ENCODE measurements at places on chromosomes 3 and 15. TPM values are rescaled to one million over a fixed set of nuclear protein-coding genes. Genes with fewer than 3 reads are reported as not detected.

GRCh38 chr3:137121704-137122314, 164.0 kb downstream of the IL20RB start:
- H3K27me3 ChIP-seq = peaks cover 20% of the 10 kb centered on the region
- H3K4me3 ChIP-seq = no peak overlapping the region
- H3K36me3 ChIP-seq = no peaks in the 10 kb centered on the region
- no peak overlapping the region for H3K27ac ChIP-seq
- no peaks in the 10 kb centered on the region for H3K4me1 ChIP-seq

- ATAC-seq = peak; percentile 74
- peaks cover 26% of the 10 kb centered on the region for H3K27me3 ChIP-seq
- H3K27ac ChIP-seq = no peak within 1 kb of the TSS
- H3K4me3 ChIP-seq = peak within 1 kb of the TSS; percentile 61
Observed at GRCh38 chr15:55588070-55588814, at the start of gene PYGO1. TSS of gene PYGO1 (minus strand) at chr15:55588345. CDS start at chr15:55587883, 462 bp downstream.

- no peak for ATAC-seq
- no peak overlapping the region for H3K27ac ChIP-seq
- H3K27me3 ChIP-seq = peaks cover 12% of the 10 kb centered on the region
- H3K4me3 ChIP-seq = no peak overlapping the region
- H3K36me3 ChIP-seq = no peaks in the 10 kb centered on the region
Observed at GRCh38 chr3:107368654-107369398, 8.4 kb upstream of the CCDC54 start.

GRCh38 chr3:184642631-184643285, 69.1 kb downstream of the MAGEF1 start:
- no peaks in the 10 kb centered on the region for H3K4me1 ChIP-seq
- H3K27me3 ChIP-seq = no peaks in the 10 kb centered on the region
- ATAC-seq = no peak
- H3K4me3 ChIP-seq = no peak overlapping the region

DNA sequence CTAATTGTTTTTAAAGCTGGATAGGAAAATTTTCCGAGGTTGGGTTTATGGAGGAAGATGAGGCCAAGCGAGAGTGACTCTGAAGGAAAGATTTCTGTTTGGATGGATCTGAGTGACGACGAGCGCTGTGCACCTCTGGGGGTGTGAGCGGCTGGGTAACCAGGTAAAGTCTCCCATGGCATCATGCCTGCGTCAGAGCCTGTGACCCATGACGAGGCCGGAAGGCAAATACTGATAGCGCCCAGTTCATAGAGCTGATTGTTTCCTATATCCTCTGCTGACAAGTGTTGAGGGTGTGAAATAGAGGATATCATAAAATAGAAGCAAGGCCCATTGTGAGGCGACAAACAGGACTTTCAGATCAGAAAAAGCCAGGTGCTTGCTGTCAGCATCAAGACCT, 33.7 kb upstream of the MAGEF1 start:
- ATAC-seq = no peak
- H3K27me3 ChIP-seq = peaks cover 7% of the 10 kb centered on the region
- no peak overlapping the region for H3K27ac ChIP-seq
- H3K4me1 ChIP-seq = no peaks in the 10 kb centered on the region

DNA sequence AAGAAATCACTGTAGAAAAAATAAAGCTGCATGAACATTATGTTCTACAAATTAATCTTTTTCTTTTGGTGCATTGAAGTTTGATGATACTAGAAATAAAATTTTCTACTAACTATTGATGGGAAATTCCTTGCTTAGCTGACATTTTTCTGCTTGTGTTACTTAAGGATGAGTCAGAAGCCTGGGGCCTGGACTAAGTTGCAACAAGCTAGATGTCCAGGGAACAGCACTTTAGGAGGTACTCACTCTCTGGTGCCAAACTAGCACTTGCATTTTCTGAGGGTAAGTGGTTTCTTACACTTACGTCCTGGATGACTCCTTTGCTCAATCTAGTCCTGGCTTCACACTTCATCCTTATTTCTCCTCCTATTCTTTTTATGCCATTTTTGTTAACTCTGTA, 945.1 kb downstream of the IGSF11 start:
- no peak for ATAC-seq
- H3K36me3 ChIP-seq = no peaks in the 10 kb centered on the region
- H3K27ac ChIP-seq = no peak overlapping the region

- H3K4me1 ChIP-seq = no peaks in the 10 kb centered on the region
- ATAC-seq = no peak
- no peaks in the 10 kb centered on the region for H3K27me3 ChIP-seq
Observed at GRCh38 chr3:176328198-176328597, 869.1 kb downstream of the TBL1XR1 start.

DNA sequence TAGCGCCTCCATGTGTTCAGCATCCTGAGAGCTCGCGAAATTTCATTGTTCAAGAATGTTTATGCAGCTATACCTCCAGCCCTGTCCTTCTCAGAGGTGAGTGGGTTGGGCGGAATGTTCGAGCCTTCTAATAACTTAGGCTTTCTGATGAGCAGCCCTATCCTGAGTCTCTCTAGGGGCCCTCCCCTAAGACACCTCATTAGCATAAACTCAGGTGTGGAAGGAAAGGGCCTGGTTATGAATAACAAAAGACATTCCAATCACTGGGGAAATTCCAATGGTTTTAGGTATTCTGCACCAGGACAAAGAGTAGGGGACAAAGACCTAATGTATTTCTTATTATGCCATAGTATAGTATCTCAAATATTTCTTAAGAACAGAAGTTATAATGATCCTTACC, 138.1 kb upstream of the PDZRN3 start:
- H3K27ac ChIP-seq = no peak overlapping the region
- H3K4me3 ChIP-seq = no peak overlapping the region
- no peaks in the 10 kb centered on the region for H3K36me3 ChIP-seq
- H3K4me1 ChIP-seq = no peaks in the 10 kb centered on the region
- ATAC-seq = no peak

DNA sequence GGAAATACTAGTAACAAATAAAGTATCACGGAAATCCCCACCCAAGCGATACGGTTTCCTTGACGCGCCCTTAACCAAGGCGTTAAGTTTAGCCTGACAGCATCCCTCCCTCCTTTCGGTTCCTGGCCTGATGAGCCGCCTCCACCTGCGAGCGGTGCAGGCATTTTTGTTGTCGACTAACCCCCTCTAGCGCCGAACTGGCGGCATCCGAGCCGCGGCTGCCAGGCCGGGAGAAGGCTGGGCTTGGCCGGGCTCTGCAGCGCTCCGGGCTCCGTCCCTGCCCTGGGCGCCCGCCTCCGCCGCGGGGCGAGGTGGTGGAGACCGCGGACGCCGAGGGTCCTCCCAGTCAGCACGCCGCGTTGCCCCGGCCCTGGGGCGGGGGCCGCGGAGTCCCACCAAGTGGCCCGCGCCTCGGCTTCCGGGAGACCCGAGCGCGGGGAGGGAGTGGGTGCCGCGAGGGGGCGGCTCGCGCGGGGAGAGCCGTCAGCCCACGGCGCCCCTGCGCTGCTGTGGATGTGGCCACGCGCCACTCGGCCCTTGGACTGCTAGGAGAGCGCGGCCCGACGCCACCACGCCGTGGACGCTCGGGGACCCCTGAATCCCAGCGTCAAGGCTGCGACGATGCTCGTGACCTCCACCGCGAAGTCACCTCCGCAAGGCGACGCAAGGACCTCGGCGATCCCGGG, 1.1 kb upstream of the EPHA6 start:
- H3K4me1 ChIP-seq = peaks cover 8% of the 10 kb centered on the region
- peak overlapping the region; percentile 50 for H3K4me3 ChIP-seq
- peaks cover 21% of the 10 kb centered on the region for H3K27me3 ChIP-seq

DNA sequence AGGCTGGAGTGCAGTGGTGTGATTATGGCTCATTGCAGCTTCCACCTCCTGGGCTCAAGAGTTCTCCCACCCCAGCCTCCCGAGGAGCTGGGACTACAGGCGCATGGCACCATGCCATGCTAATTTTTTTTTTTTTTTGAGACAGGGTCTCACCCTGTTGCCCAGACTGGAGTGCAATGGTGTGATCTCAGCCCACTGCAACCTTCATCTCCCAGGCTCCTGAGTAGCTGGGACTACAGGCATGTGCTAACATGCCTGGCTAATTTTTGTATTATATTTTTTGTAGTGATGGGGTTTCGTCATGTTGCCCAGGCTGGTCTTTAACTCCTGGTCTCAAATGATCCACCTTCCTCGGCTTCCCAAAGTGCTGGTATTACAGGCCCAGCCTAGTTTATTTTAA, 4.0 kb downstream of the TEX9 start:
- H3K27ac ChIP-seq = no peak overlapping the region
- H3K4me1 ChIP-seq = peaks cover 10% of the 10 kb centered on the region
- H3K27me3 ChIP-seq = peaks cover 36% of the 10 kb centered on the region
- ATAC-seq = no peak
- H3K36me3 ChIP-seq = no peaks in the 10 kb centered on the region
- H3K4me3 ChIP-seq = no peak overlapping the region

- H3K27ac ChIP-seq = no peak overlapping the region
- no peak overlapping the region for H3K4me3 ChIP-seq
- no peaks in the 10 kb centered on the region for H3K36me3 ChIP-seq
- peaks cover 3% of the 10 kb centered on the region for H3K27me3 ChIP-seq
Observed at GRCh38 chr15:46260937-46261336, 626.1 kb downstream of the SQOR start.

- H3K27me3 ChIP-seq = no peaks in the 10 kb centered on the region
- no peaks in the 10 kb centered on the region for H3K36me3 ChIP-seq
- no peak for ATAC-seq
- peaks cover 4% of the 10 kb centered on the region for H3K4me1 ChIP-seq
- no peak overlapping the region for H3K4me3 ChIP-seq
- H3K27ac ChIP-seq = no peak overlapping the region
Observed at GRCh38 chr3:128364808-128365360, 101.8 kb downstream of the DNAJB8 start.

- peaks cover 18% of the 10 kb centered on the region for H3K27me3 ChIP-seq
- H3K27ac ChIP-seq = no peak overlapping the region
- ATAC-seq = no peak
- no peaks in the 10 kb centered on the region for H3K36me3 ChIP-seq
- no peaks in the 10 kb centered on the region for H3K4me1 ChIP-seq
Observed at GRCh38 chr3:40930131-40930538, 269.2 kb upstream of the CTNNB1 start.

DNA sequence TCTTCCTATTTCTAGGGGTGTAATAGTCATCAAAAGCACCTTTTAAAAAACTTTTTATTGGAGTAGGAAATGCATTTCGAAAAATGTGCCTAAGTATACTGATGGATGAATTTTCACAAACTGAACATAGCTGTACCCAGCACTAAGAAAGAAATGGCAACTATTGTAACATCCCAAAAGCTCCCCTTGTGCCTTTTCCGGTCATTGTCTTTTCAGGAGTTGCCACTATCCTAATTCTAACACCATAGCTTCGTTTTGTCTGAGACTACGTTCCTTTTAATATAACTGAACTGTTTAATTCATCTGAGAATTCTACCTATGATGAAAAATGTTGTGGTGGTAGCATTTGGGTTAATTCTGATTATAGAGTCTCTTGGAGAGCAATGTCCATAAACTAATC, 1.9 kb downstream of the TIMMDC1 start:
- peak overlapping the region; percentile 2 for H3K27ac ChIP-seq
- ATAC-seq = no peak
- H3K4me1 ChIP-seq = peaks cover 23% of the 10 kb centered on the region
- H3K36me3 ChIP-seq = peaks cover 39% of the 10 kb centered on the region

PLA2G4D gene
- total RNA-seq = not detected

GOLGA8O gene
- not detected for total RNA-seq

UCN2 gene
- total RNA-seq = not detected

ARID3B gene
- total RNA-seq = 43.9 TPM

FSIP1 gene
- total RNA-seq = 0.34 TPM

Data from activated T-helper 17 cell treated with anti-CD3 and anti-CD28 coated beads, Interleukin-2, amount 50 U/mL, for 72 hours (primary cell).